ENCODE measurements at places on chromosomes 16 and 17.

- H3K4me3 ChIP-seq, result no peak overlapping the region
- H3K27ac ChIP-seq, result no peak overlapping the region
- peaks cover 11% of the 10 kb centered on the region for H3K4me1 ChIP-seq
- DNase-seq, result no peak
Measured at GRCh38 chr17:66690166-66690565, 144.8 kb upstream of the CACNG5 start.

GRCh38 chr17:34291721-34292348, 6.3 kb downstream of the CCL11 start:
- no peaks in the 10 kb centered on the region for H3K4me1 ChIP-seq
- DNase-seq, result no peak
- no peaks in the 10 kb centered on the region for H3K27me3 ChIP-seq
- no peak overlapping the region for H3K27ac ChIP-seq
- no peak overlapping the region for H3K4me3 ChIP-seq

- no peak overlapping the region for H3K4me3 ChIP-seq
- peaks cover 18% of the 10 kb centered on the region for H3K4me1 ChIP-seq
- DNase-seq, result no peak
- peaks cover 24% of the 10 kb centered on the region for H3K36me3 ChIP-seq
- no peak overlapping the region for H3K27ac ChIP-seq
Measured at GRCh38 chr17:47179141-47179540, 10.0 kb downstream of the CDC27 start.

GRCh38 chr17:66417300-66417719, 114.9 kb downstream of the PRKCA start:
- H3K27ac ChIP-seq, result no peak overlapping the region
- H3K27me3 ChIP-seq, result no peaks in the 10 kb centered on the region
- no peaks in the 10 kb centered on the region for H3K36me3 ChIP-seq
- no peak for DNase-seq

GRCh38 chr17:57675427-57676387, 69.4 kb downstream of the CCDC182 start:
- no peak overlapping the region for H3K27ac ChIP-seq
- peaks cover 9% of the 10 kb centered on the region for H3K36me3 ChIP-seq
- H3K4me1 ChIP-seq, result peaks cover 9% of the 10 kb centered on the region
- no peak for DNase-seq
- H3K27me3 ChIP-seq, result no peaks in the 10 kb centered on the region

DNA sequence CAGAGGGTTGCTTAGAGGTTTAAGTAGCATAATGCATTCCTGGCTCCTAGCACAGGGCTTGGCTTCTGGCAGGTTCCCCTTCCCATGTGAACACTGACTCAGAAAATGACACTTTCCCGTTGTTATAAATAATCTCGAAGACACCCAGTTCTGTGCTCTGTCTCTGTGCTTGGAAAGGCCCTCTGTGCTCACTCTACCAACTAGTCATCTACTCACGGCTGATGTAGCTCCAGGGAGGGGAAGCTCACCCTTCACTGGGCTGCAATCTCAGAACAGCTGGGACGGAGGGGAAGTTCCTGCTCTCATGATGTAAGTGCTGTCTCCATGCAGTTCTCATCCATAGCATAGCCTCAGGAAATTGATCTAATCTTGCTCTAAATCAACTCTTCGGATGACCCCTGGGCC, 230.5 kb upstream of the ASIC2 start:
- no peaks in the 10 kb centered on the region for H3K4me1 ChIP-seq
- H3K36me3 ChIP-seq, result no peaks in the 10 kb centered on the region
- H3K4me3 ChIP-seq, result no peak overlapping the region
- no peaks in the 10 kb centered on the region for H3K27me3 ChIP-seq
- H3K27ac ChIP-seq, result no peak overlapping the region

DNA sequence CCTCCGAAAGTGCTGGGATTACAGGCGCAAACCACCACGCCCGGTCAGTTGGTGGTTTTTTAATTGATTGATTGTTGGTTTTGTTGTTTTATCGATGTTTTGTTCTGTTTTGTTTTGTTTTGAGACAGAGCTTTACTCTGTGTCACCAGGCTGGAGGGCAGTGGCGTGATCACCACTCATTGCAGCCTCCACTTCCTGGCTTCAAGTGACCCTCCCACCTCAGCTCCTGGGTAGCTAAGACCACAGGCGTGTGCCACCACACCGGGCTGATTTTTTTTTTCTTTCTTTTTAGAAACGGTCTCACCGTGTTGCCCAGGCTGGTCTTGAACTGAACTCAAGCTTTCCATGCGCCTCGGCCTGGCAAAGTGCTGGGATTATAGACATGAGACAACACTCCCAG, 12.4 kb downstream of the FAM234A start:
- no peak overlapping the region for H3K27ac ChIP-seq
- no peak for DNase-seq
- no peaks in the 10 kb centered on the region for H3K4me1 ChIP-seq
- H3K4me3 ChIP-seq, result no peak overlapping the region

GRCh38 chr17:51848451-51848850, 310.1 kb downstream of the CA10 start:
- no peak overlapping the region for H3K27ac ChIP-seq
- no peak for DNase-seq
- no peaks in the 10 kb centered on the region for H3K36me3 ChIP-seq
- no peak overlapping the region for H3K4me3 ChIP-seq
- H3K4me1 ChIP-seq, result no peaks in the 10 kb centered on the region
